ENCODE measurements at places on chromosomes 2 and 18.

GRCh38 chr2:45510701-45511420, 100.2 kb downstream of the SRBD1 start:
- no peak for DNase-seq

DNA sequence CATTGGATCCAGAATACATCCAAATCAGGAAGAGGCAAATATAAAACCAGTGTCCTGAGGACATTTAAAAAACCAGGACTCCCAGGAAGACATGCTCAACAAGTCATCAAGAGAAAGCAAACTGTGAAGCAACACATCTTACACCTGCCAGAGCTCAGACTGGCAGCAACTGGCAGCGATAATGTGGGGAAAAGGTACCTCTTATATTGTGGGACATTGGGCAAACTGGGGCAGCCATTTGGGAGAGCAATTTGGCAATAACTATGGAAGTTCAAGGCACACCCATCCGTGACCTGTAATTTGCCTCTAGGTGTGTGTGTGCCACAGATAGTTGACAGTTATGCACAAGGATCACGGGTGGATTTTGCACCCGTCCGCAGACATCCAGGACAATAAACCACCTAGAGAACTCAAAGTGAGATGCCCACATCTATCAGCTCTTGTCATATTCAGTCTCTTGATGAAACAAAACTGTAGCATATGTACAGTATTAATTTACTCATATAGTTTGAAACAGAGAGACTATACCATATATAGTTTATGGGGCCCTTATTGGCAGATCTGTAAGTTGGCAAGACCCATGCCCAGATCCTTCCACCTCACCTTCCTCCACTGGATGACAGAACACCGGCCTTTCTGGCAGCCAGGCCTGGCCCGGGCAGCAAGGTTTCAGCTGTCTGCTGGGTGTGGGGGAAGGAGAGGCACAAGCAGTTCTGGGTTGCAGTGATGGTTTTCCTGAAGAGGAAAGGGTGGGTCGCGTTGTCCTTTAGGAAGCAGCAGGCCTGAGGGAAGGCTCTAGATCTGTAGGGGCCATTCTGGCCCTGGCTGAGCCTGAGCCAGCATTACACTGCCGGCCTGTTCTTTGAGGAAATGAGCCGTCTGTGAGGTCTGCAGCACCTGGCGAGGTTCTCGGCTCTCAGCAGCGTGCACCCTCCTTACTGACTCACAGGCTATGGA, 18.8 kb downstream of the HJURP start:
- no peak for DNase-seq

DNA sequence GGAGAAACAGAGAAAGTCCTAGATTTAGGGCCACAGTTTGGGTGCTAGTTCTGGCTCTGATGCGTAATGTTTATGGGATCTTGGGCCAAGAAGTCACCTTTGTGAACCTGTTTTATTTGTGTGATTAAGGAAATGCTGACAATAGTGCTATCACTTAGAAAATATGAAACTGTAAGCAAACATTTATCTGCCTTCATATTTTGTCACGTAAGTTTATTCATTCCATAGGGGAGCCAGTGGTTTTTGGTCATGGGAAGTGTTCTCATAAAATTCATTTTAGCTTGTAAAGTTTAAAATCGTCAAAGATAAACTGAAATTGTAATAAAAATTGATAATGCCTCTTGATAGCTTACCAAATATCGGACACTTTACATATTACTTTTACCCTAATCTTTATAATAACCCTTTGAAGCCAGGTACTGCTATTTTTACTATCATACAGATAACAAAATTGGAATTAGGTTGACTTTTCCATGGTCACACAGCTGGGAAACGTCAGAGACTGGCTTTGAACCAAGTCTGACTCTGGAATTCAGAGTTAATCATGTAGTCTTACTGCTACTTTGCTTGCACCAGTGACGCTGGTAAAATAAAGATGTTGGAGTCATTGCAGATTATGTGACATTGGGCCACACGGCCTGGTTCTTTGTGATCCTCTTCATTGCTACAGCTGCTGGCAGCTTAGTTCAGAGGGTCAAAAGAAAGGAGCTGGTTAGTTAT, 99.7 kb downstream of the ICA1L start:
- no peak for DNase-seq

GRCh38 chr18:12726774-12727550, 24.1 kb downstream of the PSMG2 start:
- peak; percentile 74 for DNase-seq

GRCh38 chr2:69863298-69863697, 30.5 kb upstream of the SNRNP27 start:
- DNase-seq: no peak

GRCh38 chr2:219297766-219298456, 11.3 kb downstream of the PTPRN start:
- DNase-seq: no peak

DNA sequence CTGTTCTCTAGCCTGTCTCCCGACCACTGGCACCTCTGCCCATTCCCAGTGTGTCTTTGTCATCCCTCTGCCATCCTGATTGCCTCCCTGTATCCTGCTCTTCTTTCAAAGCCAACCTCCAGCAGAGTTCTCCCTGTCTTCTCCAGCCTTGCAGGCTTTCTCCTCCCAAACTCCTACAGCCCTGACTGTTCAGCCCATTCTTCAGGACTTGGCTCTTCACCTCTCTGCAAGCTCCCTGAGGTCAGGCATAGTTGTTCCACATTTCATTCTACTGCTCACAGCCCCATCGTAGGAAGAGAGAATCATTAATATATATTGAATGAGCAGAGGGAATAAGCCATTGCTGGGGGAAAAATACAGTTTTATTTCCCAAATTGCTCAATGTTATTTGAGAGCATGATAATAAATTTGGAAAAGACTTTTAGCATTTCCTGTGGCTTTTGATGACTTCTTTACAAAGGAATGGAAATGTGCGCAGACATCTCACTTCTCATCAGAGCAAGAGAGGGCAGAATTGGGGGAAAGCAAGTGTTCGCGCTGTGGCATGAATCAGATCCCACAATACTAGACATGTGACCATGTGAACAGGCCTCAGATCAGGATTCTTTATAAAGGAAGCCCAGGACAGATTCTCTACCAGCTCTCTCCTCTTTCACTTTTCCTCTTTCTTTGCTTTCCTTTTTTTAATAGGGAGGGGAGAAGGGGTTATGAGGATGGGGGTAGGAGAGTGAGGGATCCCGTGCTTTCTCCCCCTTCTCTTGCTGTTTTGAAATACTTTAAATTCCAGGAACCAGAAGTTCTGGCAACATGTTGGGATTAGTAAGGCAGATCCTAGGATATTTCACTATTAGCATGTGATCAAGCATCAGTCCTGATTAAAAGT, 37.4 kb downstream of the EPAS1 start:
- DNase-seq: no peak

- DNase-seq: no peak
Observed at GRCh38 chr2:188285049-188285448, 6.6 kb upstream of the GULP1 start.

GRCh38 chr2:172540421-172540820, 15.5 kb upstream of the PDK1 start:
- no peak for DNase-seq

DNA sequence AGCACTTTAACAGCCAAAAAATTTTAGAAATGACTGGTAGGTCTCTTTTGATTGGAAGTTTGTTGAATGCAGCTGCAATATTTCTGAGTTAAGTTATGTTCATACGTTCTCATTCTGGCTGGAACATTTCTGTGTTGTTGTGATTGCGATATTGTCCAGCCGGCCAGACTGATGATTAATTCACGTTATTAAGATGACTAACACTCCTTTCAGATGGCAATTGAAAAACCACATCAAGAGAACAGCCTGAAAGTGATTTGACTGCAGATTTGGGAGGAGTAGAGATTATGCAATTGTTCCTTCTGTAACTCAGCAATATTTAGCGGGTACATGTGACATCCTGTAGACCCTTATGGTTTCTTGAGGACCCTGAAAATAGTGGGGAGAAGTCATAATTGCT, 133.7 kb downstream of the FBXO15 start:
- peak; percentile 49 for DNase-seq

DNA sequence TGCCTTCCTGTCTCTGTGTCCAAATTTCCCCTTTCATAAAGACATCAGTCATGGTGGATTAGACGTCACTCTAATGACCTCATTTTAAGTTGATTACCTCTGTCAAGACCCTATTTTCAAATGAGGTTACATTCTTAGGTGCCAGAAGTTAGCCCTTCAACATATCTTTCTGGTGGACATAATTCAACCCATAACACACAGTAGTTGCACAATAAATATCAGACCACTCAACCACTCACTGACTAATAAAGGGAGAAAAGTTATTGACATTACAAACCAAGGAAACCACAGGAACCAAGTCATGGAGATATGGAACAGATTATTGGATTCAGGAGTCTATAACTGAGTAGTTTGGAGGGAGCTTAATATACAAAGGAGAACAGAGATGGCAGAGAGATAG, 377.4 kb upstream of the ACVR2A start:
- no peak for DNase-seq

- DNase-seq: no peak
Observed at GRCh38 chr2:233384811-233385488, 30.7 kb downstream of the DGKD start.

- no peak for DNase-seq
Observed at GRCh38 chr2:47950340-47951301, 44.3 kb upstream of the FBXO11 start.

- DNase-seq: no peak
Observed at GRCh38 chr2:174327841-174328113, 7.0 kb upstream of the SP9 start.

- DNase-seq: no peak
Observed at GRCh38 chr2:6879011-6879410, 1.4 kb downstream of the RSAD2 start.

GRCh38 chr18:8871489-8871888, 166.1 kb downstream of the MTCL1 start:
- DNase-seq: no peak

DNA sequence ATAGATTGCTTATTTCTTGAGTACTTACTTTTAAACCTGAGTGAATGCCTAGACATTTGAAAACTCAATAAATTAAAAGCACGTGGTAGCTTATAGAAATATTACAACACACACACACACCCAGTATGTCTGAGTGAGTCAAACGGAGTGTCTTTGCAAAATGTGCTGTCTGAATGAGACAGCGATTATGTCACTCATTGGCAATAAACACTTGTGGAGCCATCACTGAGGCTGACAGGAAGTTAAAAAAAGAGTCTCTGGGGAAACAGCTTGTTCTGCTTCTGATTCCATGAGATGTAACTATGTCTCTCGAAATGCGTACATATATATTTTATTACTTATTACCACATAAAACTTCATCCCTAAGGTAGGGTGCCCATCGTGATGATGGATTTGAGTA, 22.3 kb upstream of the VPS4B start:
- peak; percentile 95 for DNase-seq

GRCh38 chr2:225740086-225740485, 340.6 kb downstream of the NYAP2 start:
- DNase-seq: no peak

GRCh38 chr2:53424902-53425301, 342.7 kb upstream of the CHAC2 start:
- peak; percentile 54 for DNase-seq

GRCh38 chr2:150388289-150388625, 99.2 kb downstream of the RND3 start:
- no peak for DNase-seq

DNA sequence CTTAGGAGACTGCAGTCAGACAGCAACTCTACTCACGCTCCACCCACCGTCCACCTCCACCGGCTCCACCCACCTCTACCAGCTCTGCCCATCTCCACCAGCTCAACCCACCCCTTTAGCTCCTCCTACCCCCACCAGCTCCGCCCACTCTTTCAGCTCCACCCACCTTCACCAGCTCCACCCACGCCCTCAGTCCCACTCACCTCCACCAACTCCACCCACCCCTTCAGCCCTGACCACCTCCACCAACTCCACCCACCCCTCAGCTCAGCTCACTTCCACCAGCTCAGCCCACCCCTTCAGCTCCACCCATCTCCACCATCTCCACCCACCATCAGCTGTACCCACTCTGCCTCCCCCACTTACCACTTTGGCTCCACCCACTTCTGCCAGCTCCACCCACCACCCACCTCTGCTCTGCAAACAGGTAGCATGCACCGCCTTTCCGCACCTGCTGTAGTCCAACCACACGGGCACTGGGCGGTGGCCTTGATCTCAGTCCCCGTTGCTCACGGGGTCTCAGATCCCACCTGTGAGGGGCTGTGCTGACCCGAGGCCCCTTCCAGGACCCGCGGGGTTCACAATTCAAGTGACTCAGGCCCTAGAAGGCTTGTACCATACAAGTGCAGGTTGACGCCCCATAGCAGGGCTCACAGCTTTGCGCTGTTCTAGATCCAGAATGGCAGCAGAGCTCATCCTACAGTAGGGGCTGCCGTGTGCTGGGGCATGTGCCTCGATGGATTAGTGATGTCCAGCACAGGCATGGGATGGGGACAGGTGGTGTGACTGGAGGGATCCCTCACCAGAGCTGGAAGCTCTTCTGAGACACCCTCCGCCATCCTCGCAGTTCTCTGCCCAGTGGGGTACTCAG, 77.2 kb upstream of the OTOS start:
- no peak for DNase-seq
